NAMALWA (cell line): ENCODE measurements at places on chromosomes 7 and 10.

DNA sequence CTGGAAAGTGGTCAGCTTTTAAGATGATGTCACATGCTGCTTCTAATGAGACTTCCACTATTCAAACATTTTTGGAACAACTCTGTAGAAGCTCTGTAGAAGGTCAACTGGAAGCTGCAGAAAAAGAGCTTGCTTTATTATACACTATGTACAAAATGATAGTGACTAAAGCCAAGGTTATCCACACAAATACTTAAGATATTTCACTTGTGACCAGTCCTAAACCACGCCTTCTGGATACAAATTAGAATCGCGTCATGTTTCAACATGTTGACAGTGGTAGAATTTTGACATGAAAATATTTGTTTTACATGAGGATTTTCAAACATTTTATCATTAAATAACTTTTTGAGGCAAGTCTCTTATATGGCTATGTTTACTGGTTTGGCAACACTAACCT lies 499.6 kb upstream of the PHF14 start:
- DNase-seq, result no peak

DNA sequence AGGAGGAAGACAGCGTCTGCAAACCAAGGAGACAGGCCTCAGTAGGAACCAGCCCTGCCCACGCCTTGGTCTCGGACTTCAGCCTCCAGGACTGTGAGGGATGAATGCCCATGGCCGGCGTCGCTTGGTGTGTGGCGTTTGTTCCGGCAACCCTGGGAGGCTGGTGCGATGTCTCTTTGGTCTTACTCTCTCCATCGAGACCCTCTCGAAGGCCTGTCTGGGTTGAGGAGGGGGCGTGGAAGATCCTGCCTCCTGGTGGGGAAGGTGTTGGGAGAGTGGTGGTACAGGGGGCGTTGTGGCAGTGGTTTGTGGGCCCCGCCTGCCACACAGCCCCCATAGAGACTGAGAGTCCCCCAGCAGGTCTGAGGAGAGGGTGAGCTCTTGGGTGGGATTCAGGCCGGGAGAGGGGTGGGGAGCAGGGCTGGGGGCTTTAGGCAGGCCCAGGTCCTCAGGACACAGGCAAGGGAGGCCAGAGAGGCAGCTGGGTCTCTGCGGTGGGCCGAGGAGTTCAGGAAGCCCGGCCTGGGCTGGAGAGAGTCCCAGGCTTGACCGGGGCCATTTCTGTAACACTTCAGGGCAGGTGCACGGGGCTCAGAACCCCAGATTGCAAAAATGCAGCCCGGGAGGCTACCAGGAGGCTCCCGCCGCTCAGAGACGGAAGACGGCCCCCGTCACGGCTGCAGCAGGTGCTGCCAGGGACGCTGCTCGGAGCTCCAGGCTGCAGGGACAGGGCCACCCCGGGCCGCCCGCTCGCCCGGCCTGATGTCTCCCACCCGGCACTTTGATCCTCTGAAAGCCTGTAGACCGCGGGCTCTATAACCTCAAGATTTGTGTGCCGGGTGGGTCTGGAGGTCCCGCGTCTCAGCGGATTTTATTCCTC lies 33.8 kb upstream of the PSMG3 start:
- no peak for DNase-seq

DNA sequence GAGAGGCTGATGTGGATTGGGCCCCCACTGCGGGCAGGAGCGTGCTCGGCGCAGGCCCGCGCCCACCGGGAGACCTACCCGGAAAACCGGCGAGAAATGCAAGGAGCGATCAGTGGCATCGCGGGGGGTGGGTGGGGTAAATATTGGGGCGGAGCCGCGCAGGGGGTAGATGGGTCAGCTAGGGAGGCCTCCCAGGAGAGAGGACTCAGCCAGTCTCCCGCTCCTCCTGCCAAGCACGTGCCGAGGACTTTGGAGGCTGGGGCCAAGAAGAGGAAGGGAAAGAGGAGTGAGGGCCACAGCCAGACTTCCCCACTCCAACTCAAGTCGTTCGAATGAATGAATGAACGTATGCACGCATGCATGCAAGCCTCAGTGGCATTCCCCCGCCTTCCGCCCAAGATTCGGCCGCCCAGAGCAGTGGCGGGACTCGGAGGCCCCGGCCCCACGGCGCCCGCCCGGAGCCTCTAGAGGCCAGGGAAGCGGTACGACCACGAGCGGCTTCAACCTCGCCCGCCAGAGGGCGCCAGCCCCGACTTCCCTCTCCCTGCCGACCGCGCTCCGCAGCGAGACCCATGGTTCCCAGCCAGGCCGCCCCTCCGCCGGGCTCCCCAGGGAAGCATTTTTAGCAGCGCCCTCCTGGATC lies 3.6 kb downstream of the NPM3 start:
- peak; percentile 76 for DNase-seq

- peak; percentile 86 for DNase-seq
Observed at GRCh38 chr7:25069900-25070443, 55.1 kb downstream of the CYCS start.

DNA sequence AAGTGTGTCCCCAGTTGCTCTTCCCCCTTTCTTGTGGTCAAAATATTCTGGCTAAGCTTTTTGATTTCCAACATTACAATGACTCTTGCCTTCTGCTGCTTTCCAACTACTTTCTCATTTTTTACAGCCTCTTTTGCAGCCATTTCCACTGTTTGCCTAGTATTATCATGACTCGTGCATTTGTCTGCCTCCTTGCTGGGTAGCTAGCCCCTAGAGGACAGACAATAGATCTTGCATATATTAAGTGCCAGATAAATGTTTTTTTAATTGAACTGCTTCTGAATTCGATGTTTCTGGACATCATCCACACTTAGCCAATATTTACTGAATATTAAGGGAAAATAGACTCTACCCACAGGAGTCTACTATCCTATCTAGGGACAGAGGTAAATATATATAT lies 124.5 kb downstream of the POU6F2 start:
- DNase-seq, result no peak

DNA sequence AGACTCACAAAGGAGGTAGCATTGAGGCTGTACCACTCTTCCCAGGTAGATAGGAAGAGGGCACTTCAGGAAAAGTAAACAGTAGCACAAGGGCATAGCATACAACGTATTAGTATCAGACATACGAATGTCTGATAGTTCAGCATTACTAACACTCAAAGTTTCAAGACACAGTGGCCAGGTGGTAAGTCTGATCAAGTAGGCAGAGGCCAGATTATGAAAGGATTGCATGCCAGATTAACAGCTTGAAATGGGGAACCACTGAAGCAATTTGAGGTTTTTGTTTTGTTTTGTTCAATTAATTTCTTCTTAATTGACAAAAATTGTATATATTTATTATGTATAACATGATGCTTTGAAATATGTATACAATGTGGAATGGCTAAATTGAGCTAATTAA lies 45.7 kb upstream of the IL6 start:
- no peak for DNase-seq

GRCh38 chr7:47809387-47809786 lies 138.9 kb downstream of the PKD1L1 start:
- no peak for DNase-seq

DNA sequence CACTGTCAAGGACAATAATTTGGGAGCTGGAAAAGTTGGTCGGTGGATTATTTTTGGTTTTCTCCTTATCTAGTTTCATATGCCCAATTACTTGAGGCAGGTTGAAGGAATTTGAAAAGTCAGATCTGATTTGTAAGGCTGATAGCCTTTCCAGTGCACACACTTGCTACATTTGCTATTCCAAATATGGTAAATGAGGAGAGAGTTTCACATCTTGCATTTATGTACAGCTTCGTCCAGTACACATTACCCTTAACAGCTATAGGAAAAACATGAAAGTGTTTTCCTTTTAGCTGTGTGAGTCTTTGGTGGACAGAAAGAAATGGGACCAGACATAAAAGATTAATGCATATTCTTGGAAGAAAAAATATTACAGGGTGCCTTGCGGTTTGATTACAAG lies 201.8 kb downstream of the CELF2 start:
- no peak for DNase-seq

- DNase-seq, result no peak
Observed at GRCh38 chr10:6542999-6543430, 37.1 kb downstream of the PRKCQ start.

GRCh38 chr7:117479225-117480054 lies at the start of gene CFTR:
TSS of gene CFTR (plus strand) at chr7:117480025. CDS start at chr7:117480095, 70 bp downstream.
- no peak for DNase-seq

DNA sequence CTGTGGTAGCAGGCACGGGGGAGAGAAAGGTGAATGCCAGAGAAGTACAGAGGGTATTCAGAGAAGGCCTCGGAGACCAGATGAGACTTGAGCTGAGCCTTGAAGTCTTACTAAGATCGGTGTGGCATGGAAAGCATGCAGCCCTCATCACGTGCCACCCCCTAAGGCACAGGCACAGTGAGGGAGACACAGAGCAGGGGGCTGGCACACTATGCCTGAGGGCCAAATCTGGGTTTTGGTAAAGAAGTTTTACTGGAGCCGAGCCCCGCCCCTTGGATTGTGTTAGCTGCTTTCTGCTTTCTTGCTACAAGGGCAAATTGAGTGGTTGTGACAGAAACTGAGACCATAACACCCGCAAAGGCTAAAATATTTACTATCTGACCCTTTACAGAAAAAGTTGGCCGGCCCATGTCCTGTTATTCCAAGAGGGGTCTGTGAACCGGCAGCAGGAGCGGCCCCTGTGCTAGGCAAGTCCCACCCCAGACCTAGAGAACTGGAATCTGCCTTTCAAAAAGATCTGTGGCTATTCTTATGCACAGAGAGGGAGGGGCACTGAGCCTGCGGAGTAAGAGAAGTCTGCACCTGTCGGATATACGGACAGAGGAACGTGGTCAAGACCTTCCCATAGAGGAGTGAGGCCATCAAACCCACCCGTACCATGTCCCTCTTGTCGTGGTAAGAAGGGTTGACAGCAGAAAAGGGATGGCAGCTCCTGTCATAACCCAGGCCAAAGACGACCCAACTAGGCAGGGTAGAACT lies 109.3 kb upstream of the RHEB start:
- DNase-seq, result no peak

- DNase-seq, result peak; percentile 77
Observed at GRCh38 chr10:94344522-94345122, 18.1 kb downstream of the NOC3L start.

DNA sequence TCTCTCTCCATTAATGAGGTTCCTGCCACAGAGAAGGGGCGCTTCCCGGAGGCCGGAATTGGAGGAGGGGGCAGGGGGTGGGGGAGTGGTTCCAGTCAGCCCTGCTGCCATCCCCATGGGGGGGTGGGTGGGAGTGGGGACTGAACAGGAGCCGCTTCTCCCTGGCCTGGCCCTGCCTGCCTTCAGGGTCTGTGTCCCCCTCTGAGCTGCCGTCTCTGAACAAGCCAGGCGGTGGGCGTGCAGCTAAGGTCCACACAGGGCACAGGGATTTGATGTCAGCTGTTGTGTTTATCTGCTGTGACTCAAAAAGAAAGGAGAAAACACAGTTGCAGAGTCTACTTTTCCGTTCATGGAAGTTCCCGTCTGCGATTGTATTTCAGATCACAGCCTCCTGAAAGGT lies 141.5 kb upstream of the PCBD1 start:
- no peak for DNase-seq

GRCh38 chr7:81488210-81488609 lies 281.6 kb downstream of the HGF start:
- DNase-seq, result no peak

DNA sequence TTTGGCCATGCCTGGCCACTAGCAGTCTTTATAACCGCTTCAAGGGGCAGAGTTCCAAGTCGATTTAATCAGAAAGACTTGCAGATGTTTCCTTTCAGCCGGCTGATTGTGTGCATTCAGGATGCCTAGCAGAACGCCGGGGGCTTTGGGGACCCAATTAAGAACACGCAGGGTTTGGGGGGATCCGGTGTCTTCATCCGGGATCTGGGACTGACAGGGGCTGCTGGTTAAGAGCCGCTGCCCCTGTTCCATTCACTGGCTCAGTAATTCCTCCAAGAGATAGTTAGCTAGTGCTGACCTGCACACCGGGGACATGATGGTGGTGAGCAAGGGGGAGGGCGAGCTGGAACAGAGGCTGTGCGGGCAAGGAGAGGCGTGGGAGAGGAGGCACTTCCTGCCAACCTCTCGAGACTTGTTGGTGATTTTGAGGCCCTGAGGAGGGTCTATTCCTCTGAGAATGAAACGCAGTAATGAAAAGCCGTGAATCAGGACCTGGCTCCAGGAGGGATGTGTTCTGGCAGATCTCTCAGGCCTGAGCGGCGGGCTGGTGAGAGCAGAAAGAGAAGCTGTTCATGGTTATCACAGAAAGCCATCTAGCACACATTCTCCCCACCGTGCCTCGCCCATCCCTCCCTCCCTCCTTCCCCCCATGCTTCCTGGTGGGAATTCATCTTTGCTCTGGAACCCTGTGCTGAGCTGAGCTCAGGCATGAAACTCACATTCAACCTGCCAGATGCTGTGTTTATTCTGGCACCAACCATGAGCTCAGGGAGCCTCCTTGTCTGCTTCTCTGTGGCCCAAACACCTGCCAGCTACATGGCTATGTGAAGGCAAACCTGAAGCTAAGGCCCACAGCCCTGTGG lies 152.0 kb downstream of the CCDC3 start:
- no peak for DNase-seq

- DNase-seq, result peak; percentile 64
Observed at GRCh38 chr7:134724606-134725005, 54.8 kb upstream of the CALD1 start.

- no peak for DNase-seq
Observed at GRCh38 chr10:59036311-59037017, 140.0 kb upstream of the PHYHIPL start.

DNA sequence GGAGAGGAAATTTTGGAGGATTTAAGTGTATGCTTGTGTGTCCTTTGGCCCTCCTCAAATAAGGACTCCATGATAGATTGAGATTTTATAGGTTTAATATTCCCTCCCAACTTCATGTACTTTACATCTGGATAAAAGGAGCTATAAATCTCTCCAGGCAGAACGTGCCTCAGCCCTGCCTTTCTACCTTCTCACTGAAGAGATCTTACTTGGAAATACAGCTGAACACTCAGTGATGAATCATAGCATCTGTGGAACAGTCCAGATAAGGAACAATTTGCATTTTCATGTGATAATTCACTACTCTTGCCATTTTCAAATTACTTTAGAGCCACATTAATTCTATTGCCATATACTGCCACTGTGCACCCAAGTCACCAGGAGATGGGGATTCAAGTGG lies 364.6 kb upstream of the PODXL start:
- no peak for DNase-seq

DNA sequence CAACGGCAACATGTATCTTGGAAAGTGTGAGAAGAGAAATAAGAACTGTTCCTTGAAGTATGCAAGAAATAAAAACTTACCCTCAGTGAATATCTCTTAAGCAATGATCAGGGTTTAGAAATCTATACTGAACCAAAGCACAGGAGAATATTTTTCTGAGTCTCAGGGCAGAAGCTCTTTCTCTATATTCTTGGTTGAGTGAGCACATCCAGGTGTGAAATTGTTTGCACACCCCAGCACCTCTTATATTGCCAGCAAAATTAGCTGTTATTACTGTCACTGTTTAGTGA lies 8.4 kb downstream of the DLX6 start:
- DNase-seq, result no peak

- no peak for DNase-seq
Observed at GRCh38 chr10:80413271-80413996, 5.1 kb downstream of the PRXL2A start.

- DNase-seq, result no peak
Observed at GRCh38 chr7:27482219-27482618, 180.5 kb downstream of the HIBADH start.

GRCh38 chr10:106500925-106501525 lies 663.5 kb downstream of the SORCS1 start:
- no peak for DNase-seq

GRCh38 chr7:138887085-138887710 lies 89.2 kb upstream of the ATP6V0A4 start:
- DNase-seq, result no peak

- DNase-seq, result no peak
Observed at GRCh38 chr7:30543813-30544525, 39.3 kb upstream of the GGCT start.
